ENCODE measurements at places on chromosomes 3 and 15. TPM values are rescaled to one million over a fixed set of nuclear protein-coding genes. Genes with fewer than 3 reads are reported as not detected.

The SPG11 gene
- 134 TPM for total RNA-seq

The CRABP1 gene
- total RNA-seq, result 0.65 TPM

DNA sequence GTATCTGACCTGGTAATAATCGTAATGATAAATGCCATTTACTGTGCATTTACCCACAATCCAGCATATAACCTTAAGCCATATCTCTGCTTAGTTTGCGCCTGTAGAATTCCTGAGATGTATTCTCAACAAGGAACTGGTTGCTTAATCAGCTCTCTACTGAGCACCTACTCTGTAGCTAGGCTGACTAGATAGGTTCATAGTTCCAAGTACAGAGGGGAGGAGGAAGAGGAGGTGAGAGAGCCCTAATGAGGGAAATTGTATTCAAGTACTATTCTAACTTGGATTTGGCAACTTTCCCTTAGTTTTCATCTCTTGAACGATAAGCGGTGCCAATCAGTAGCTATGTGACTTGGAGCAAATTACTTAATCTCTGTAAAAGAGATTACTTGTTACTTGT, 5.6 kb upstream of the AKAP13 start:
- DNase-seq, result no peak

DNA sequence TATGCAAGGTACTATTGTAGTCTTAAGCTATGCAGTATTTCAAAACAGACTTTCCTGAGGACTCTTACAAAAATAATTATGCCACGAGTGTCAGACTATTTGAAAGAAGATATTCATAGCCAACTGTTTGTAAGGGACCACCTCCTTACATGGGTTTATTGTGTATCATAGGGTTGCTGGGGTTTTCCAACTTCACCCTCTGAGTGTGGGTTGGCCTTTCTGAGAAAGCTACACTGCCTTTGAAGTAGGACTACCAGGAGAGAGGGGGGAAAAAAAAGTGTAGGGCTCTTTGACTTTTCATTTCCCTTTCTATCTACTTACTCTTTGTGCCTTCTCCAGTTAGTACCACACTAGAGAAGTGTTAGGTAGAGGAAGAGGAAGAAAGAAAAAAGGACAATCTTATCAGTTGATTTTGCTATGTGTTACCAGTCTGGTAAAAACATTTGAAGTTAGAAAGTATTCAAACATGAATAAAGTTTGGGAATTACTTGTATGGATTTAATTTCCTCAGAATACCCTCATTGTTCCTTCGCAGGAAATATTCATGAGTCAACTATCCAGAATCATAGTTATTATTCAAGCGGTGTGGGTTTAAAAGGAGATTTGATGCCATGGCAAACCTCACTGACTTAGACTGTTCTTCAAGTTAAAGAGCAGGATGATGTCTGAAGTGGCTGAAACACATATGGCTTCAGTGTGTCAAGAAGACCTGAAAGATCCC, 329.3 kb upstream of the THBS1 start:
- no peak for DNase-seq

DNA sequence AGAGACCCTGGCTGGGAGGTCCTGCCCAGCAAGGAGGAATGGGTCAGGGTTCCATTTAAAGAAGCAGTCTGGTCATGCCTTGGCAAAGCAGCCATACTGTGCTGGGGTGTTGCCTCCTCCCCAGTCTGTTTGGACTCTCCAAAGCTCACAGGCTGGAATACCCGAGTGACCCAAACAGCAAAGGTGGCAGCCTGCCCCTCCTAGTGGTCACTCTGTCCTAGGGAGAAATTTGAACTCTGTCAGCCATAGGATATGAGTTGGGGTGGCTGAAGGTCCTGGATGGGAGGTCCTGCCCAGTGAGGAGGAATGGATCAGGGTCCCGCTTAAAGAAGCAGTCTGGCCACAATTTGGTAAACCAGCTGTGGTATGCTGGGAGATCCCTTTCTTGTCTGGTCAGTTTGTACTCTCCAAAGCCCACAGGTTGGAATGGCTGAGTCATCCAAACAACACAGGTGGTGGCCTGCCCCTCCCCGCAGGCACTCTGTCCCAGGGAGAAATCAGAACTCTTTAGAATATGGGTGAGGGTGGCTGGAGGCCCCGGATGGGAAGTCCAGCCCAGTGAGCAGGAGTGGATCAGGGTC, 45.0 kb downstream of the CCR1 start:
- no peak for DNase-seq

DNA sequence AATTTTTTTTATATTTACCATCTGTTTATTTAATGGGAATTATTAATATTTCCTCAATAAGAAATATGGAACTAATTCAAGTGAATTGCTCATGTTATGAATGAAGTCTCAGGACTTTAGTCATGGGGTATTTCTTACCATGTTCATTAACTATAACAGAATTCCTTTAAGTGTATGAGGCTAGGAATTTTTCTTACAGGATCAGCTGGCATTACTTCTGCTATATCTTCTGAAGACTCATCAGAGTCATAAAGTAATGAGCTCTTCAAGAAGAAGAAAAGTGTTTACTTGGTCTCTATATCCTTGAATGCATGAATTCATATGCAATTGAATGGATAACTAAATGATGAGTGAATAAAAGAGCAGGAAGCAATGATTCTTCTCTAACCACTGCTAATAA, 486.8 kb upstream of the THBS1 start:
- DNase-seq, result no peak

- DNase-seq, result no peak
Measured at GRCh38 chr15:64816452-64816851, 9.0 kb downstream of the PIF1 start.

DNA sequence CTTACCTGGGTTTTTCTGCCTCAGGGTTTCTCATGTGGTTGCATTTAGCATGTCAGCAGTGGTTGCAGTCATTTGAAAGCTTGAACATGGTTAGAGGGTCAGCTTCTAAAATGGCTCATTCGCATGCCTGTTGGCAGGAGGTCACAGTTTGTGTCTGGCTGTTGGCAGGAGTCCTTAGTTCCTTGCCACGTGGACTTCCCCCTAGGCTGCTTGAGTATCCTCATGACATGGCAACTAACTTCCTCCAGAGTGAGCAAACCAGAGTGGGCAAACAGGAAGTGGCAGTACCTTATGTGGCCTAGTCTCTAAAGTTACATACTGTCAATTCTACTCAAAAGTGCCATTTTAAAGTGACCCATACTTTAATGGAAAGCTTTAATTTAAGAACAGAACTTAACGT, 3.4 kb upstream of the UNC13C start:
- no peak for DNase-seq

Measured in activated T-cell treated with anti-CD3 and anti-CD28 coated beads, Interleukin-2, amount 50 U/mL, for 72 hours (primary cell).